Stimulated activated CD4-positive, alpha-beta T cell treated with anti-CD3 and anti-CD28 coated beads, TNF-alpha, amount 100 ng/mL, for 24 hours (primary cell): ENCODE measurements at places on chromosomes 13 and 19.

DNA sequence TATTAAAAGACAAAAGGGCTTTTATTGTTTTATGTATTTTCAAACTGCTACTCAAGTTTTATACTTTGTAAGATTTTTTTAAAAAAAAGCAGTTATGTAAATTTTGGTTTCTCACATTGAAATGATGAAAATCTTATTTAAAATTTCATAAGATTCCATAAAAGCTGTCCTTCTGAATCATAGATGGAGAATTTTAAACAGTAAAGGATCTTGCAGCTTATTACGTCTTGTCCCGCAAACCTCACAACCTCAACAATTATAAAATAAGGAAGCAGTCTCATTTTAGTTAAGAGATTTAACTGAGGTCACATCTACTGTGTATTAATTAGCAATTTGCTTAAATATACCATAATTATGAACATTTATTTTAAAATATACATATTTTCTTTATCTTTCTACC lies 581.0 kb upstream of the SPRY2 start:
- no peak for DNase-seq

DNA sequence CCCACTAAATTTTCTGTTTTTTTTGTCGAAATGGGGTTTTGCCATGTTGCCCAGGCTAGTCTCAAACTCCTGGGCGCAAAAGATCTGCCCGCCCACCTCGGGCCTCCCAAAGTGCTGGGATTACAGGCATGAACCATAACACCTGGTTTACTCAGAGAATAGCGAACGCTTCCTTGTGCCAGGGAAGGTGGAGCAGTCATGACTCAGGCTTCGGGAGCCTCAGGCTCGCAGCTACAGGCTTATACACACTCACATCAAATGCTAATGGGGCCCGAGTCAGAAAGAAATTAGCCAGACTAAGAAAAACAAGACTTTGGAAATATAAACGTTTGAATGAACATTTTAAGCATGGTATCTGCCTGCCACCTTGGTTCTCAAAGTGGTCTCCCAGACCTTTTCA lies 11.0 kb upstream of the TPT1 start:
- no peak for DNase-seq

- DNase-seq, result no peak
Observed at GRCh38 chr13:104632736-104633135, 1566.5 kb upstream of the SLC10A2 start.

DNA sequence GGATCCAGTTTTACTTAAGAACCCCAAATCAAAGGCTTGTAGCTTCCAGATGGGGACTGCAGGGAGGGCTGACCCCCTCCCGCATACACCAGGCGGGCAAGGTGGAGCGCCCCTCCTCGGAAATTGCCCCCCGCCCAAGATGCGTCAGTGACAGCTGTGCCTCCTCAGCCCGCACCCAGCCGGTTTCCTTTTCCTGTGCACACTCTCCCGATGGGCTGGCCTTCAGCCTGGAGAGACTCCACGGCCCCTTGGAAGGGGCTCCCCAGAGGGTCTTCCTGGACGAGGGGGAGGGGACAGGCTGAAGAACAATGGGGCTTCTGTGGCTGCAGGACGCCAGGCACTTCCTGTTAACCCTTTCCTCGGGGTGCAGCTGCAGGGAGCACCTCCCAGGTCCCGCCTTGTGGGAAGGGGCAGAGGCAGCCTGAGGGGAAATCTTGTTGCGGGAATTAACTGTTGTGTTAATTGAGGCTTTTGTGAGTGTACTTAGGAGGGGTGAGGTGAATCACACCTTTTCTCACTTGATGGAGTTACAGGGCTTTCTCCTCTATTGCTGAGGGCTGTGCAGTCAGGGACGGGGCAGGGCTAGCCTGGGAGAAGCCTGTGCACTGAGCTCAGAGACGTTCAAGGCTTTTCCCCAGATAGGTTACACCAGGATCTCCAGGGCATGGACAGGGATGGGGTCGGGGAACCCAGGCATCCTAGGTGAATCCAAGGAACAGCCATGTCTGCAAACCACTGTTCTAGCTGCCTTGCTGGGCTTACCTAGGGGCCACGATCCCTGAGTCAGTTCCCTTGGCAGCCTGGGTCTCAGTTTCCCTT lies 14.3 kb downstream of the IER2 start:
- no peak for DNase-seq

GRCh38 chr19:29843180-29844051 lies 31.6 kb downstream of the CCNE1 start:
- no peak for DNase-seq

DNA sequence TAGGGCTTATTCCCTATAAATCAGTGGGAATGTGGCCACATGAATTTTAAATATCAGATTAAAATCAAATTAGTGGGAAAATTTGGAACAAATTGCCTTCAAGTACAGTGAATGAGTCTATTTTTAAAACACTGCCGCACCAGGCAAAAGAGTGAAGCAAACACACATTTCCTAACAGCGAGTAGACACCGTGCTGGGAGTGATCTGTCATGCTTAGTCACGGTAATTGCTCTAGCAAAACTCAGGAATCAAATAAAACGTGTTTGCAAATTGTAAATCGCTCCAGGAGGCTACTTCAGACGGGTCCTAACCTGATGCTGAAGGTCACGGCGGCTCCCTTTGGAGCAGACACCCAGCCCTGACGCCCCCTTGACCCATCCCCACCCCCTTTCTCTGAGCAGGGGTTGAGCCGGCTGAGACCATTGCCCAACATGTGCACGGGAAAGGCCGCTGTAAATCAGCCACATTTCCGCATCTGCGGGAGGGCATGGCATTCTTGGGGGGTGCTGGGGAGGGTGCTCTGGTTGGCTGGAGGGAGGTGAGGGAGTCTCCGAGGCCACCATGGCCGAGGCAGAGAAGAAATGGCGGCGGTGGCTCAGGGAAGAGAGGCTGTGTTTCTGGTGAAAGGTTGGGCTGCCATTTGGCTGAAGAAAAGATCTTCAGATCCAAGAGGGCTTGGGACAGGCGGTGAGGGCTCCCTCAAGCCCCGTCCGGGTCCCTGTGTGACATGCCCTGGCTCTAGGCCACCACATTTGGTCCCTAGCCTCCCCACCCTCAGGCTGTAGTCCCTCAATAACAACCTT lies 8.9 kb downstream of the CEBPA start:
- no peak for DNase-seq
